Natural killer cell treated with Interleukin-12 subunit alpha and Interleukin-12 subunit beta and Interleukin-15 and Interleukin-18, amount 100 ng/mL, for 72 hours (primary cell): ENCODE measurements at places on chromosomes 6 and 20.

GRCh38 chr6:143545165-143545564 is 33.6 kb upstream of the FUCA2 start:
- no peak for DNase-seq

GRCh38 chr6:20154753-20155152 is 57.5 kb downstream of the MBOAT1 start:
- DNase-seq: no peak

DNA sequence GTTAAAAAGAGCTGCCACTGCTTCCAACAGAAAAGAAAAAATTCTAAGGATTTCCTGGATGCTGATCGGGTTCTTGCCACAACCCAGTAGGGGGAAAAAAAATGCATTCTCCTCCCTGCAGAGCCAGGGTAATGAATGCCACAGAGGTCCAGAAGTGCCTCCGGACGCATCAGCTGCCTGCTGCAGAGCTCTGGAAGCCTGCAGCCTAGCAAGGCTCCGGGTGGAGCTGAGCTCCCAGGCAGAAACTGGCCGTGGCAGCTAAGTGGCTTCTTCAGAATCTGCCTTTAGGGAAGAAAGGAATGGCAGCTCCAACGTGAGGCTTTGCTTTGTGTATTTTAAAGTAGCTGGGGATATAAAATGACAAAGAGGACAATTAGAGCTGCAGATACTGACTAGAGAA is 155.0 kb downstream of the CFAP61 start:
- DNase-seq: no peak

- DNase-seq: no peak
Observed at GRCh38 chr20:62662422-62662821, 20.1 kb downstream of the SLCO4A1 start.

DNA sequence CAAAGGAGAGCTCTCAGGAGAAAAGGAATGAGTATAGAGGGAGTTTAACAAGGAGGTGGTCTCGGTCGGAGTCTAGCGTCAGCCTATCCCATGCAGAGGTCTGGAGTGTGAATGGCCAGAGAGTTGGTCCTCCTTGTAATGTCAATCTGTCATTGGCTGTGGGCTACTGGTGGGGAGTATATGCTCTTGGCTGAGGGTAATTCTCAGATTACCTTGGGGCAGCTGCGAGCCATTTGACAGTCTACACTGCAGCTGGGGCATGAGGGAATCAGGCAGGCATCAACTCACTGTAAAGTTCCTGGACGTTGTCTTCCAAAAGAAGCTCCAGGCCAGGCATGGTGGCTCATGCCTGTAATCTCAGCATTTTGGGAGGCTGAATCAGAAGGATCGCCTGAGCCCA is 48.1 kb downstream of the EBF4 start:
- DNase-seq: no peak

DNA sequence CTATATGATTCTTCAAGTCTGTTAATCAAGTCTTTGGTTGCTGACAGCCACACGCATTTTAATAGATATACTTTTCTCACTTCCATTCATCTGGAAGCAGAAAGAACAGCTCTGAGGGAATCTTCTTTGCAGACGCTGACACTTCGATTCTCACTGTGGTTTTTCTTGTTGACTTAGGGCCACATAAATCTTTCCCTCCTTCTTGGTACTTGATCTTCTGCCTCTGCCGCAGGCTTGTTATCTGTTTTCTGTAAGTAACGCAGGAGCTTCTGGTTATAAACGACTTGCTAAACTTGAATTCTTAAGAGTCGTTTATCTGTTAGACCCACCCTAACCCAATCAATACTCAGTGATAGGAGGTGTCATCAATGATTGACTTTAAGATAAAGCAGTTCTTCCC is 268.8 kb upstream of the SULF2 start:
- no peak for DNase-seq

- no peak for DNase-seq
Observed at GRCh38 chr6:12280902-12281301, 9.3 kb upstream of the EDN1 start.

- DNase-seq: no peak
Observed at GRCh38 chr6:165768961-165769360, 105.9 kb upstream of the PDE10A start.

GRCh38 chr6:49551078-49551865 is 804 bp downstream of the C6orf141 start:
- DNase-seq: no peak
